ENCODE measurements at places on chromosomes 3 and 15.

- no peak for DNase-seq
Observed at GRCh38 chr3:134824791-134825190, 29.7 kb downstream of the EPHB1 start.

- DNase-seq = no peak
Observed at GRCh38 chr3:14837878-14838258, 19.1 kb downstream of the FGD5 start.

DNA sequence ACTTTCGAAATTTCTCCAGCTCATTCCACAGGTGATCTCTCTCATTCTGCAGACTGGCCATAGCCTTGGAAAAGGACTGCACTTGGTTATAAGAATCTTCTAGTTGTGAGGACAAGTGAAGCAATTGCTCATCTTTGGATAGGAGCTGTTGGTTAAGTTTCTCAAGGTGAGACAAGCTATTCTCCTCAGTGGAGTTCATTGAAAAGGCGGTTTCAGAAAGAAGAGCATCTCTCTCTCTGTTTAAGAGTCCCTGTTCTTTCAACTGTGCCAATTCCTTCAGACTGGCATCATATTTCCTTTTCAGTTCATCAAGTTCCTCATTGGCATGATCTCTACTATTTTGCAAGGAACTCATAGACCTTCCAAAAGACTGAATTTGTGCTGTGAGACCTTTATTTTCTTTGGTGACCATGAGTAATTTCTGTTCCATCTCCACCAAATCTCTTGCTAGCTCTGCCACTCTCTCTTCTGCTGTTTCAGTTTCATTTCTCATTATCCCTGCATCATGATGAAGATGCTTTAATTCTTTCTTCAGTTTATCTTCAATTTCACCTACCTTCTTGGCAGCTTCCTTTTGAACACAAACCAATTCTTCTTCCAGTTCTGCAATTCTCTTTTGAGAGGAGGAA is 30.2 kb upstream of the HCLS1 start:
- no peak for DNase-seq

GRCh38 chr3:155217591-155217990 is 75.9 kb downstream of the STRIT1 start:
- no peak for DNase-seq

- no peak for DNase-seq
Observed at GRCh38 chr15:83299462-83299861, 15.0 kb upstream of the BNC1 start.

DNA sequence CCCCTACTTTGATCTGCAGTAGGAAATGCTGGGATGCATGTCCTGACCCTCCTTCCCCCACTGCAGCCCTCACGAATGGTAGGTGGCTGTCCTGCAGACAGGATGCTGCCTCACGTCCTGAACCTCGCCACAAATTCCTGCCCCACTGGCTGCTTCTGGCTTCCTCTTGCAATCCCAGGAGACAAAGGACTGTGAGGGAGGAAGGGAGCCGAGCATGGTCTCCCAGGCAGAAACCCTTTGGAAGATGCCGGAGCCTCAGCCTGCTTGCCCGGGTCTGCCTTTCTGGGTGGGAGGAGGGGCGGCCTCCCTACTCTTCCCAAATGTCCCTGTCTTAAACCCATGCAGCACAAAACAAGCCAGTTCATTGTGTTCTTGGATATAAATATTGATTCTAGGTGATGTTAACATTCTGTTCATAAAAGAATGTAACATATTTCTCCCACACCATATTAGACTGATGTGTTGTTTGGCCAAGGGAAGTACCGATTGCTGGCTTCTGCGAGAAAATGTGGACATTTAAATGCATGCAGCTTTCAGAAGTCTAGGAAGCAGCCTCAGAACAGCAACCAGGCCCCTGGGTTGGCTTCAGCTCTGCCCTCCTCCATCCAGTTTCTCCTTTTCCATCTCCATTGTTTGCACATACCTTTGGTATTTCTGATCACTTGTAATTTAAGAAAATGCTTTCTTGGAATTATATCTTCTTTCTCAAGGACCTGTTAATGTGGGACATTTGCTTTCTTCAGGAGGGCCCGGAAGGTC is 75.3 kb downstream of the HMG20A start:
- no peak for DNase-seq

DNA sequence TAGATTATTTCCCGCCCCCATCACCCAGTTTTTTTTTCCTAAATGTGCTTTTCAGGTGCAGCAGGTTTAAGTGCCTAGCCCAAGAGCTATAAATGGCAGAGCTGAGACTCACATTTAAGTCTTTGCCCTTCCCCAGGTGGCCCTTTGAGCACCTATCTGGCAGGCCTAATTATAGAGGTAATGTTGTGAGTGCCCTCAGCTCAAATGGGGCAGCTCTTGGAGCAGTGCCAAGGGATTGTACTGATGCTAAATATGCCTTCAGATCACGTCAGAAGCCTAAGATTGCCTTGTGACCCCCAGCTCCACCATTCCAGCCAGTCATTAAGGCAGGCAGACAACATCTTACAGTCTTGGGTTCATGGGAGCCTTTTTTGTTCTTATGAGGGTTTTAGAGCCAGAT is 159.5 kb downstream of the RPLP1 start:
- DNase-seq = no peak

- DNase-seq = no peak
Observed at GRCh38 chr3:43155464-43156121, 49.7 kb upstream of the POMGNT2 start.

DNA sequence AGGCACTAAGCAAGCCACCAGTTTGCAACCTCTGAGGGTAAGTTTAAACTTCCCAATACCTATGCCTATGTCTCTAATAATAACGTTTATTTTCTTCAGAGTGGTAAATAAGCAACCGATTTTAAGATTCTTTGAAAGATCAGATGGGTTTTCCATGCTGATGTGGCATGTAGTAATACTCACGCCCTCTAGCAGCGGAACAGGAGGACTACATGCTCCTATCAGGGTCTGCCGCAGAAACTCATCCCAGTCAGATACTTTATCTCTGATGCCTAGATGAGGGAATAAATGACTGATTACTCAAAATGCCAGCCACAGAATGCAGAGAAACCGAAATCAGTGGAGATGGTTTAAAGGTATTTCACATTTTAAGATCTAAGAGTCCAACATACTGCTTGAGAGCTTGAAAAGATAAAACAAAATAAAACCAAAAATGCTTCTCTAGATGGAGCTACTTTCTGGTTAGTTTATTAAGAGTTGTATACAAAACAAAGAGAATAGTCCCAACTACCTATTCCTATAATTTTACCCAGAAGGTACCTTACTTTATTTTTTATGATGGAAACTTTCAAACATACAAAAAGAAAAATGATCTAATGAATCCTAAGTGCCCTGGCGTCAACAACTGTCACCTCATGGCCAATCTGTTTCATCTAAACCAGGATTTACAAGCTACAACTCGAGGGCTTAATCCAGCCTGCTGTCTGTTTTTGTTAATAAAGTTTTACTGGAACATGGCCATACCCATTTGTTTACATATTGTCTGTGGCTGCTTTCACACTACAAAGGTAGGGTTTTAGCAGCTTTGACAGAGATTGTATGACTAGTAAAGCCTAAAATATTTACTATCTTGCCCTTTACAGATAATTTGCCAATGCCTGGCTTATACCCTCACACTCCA is 37.5 kb upstream of the STIMATE start:
- DNase-seq = peak; percentile 9

Measured in DMS 273 treated with DMSO at 0.1 percent for 48 hours (cell line).